ENCODE measurements at places on chromosomes 5 and 9.

- DNase-seq: no peak
These were observed 31.8 kb downstream of the SPATA31D1 start for GRCh38 chr9:82020331-82020730.

DNA sequence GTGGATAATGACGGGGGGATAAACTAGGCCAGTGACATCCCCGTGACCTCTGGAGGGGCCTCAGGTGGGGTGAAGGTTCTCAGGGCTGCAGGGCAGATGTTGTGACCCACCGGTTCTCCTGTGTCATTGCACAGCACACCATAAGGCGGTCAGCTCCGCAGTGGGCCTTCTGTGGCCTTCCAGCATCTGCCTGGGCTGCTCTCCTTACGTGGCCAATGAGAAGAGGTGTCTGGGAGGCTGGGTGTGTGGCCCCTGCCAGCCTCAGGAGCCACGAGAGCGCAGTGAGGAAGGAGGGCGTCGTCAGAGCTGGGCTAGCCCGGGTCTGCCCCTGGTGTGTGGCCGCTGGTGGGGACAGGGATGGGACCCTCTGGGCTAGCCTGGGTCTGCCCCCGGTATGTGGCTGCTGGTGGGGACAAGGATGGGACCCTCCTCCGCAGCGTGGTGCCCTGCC is 48.7 kb downstream of the COL5A1 start:
- no peak for DNase-seq

DNA sequence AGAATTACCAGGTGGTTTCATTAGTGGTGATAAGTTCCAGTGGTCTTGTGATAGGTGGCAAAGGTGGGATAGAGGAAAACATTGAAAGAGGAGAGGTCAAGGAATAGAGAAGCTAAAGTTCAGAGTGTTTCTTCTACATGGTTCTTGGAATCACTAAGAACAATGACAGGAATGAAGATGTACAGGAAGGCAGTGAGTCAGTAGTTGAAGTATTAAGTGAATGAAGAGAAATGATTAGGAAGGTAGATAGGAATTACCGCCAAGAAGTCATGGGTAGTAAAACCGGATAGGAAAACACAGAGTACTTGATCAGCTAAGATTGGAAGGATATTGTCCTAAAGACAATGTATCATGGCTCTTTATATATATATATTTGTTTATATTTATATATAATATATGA is 37.9 kb upstream of the RASA1 start:
- no peak for DNase-seq

- no peak for DNase-seq
These were observed 151.7 kb upstream of the MOCS2 start for GRCh38 chr5:53261245-53261644.

DNA sequence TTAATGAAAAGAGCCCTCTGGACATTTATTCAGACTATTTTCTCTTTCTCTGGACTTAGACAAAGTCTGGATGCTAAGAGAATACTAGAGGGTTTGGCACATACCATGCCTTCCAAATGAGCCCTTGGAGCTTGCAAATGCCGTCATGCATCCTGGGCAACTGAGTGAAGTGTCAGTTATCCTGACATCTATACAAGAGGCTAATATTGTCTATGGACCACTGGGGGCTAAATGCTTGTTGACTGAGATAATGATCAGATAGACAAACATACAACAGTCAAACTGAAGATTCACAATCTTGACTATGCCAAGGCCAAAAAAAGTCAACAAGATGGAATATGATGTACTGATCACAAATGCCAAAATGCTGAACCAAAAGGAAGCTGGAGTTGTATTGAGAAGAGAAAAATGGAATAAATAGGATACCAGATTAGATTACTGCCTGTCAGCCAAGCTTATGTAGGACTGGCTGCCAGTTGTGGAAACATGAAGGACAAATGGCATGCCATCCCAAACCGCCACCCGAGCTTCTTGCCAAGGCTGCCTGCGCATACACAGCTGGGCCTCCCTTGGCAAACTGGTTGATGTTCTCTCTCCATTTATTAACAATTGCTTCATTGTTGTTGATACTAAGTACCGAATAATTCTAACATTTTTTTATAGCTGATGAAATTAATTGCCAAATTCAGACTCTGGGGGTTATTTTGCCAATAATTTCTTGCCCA is 240.1 kb upstream of the GRAMD2B start:
- no peak for DNase-seq
